ENCODE measurements at places on chromosomes 3 and 15.
A peak's percentile ranks its signal among the peaks of the same experiment; 100 is the strongest.

- no peak for DNase-seq
These were observed 189.9 kb downstream of the SOX2 start for GRCh38 chr3:181901626-181902025.

- DNase-seq = no peak
These were observed 9.7 kb upstream of the DCLK3 start for GRCh38 chr3:36774052-36774451.

DNA sequence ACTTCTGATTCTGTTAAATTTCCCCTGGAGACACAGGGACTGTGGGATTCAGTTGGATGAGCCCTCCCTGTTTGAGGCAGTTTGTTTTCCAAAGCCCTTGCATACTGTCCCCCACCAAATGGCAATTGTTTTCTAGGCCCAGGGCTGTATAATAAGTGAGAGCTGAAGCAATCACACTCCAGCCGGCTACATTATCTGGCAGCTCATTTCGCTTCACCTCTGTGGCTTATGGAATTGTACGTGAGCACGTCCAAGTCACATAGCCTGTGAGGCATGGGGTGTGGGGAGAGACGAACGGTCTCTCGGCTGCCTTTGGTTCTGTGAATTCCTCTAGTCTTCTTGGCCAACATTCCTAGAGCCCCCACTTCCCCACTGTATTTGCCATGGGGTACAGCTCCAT lies 10.7 kb downstream of the RBP2 start:
- DNase-seq = no peak

DNA sequence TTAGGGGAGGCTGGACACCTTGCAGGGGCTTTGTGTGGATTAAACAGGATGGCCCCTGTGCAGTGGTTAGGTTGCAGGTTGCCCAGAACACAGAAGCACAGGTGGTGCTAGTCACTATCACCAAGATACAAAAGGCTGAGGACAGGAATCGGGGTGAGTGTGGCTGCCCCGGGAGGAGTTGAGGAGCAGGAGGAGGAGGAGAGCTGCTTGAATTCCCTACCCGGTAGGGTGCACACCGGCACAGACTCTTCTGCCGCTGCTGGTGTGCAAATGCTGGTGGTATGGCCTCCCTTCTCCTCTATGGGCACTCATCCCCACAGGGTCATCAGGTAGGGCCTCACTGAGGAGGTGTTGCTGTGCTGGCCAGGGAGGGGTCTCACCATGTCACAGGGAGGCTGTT lies 67.5 kb upstream of the SMAD6 start:
- DNase-seq = no peak

DNA sequence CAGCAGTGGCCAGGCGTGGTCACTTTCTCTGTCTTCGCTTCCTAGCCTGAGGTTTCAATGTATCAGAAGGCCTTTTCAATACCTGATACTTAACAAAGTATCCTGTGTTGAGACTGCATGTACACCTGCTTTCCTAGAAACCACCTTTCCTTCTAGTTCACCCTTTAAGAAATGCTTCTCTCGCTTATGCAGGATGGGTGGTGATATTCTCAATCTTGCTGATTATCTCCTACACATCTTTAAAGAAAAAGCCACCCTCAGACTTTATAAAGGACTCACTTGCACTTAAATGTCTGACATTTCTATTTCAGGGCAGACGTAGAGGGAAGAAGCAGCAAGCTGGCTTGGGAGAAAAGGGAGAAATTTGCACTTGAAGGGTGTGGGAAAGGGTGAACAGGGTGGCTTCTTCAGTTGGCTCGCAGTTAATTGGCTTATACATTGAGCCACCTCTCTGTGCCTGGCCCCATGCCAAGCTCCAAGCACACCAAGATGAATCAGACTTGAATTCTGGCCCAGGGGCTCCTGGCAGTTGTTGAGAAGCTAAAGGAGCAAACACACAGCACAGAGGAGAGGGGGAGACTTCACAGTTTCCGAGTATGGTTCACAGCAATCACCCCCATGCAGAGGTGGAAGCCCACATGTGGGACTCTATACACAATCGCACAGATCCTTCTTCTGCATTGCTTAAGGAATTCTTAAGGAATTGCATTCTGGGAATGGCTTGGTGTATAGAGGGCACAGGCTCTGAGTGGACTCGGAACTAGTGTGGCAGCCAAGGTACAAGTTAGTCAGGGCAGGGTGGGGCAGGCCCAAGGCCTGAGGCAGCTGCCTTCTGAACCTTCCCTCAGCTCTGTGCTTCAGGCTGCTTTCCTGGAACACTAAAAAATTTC lies 1.3 kb downstream of the ARL6IP5 start:
- peak; percentile 52 for DNase-seq

- no peak for DNase-seq
These were observed 871.8 kb downstream of the OTOL1 start for GRCh38 chr3:162368417-162368816.

DNA sequence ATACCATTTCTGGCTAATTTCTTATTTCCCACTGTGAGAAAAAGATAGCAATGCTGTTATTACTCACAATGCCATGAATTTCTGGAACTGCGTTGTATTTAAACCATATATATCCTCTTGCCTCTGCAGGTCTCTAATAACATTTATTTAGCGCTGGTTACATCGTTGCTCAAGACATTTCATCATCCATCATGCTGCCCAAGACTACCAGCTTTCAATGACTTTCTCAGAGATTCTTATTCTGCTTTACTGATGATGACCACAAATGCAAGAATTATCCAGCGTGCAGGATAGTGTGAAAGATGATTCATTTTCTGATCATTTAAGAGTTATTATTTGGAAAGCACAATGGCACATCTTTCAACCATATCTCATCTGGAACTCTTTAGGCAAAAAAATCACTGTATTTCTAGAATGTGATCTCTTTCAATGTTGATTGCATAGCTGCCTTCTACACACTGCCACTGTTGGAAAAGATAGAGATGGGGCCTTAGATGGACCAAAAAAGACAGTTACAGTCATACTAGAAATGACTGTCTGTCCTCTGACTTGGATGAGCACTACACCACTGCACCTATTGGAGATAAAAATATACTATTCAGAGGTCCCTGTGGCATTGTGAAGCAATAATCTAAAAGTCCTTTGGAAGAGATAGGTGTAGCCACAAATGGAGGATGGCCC lies 716.1 kb downstream of the NSUN3 start:
- no peak for DNase-seq

- no peak for DNase-seq
These were observed 539 bp upstream of the TLNRD1 start for GRCh38 chr15:81000144-81000623.

- no peak for DNase-seq
These were observed 15.6 kb upstream of the CCDC54 start for GRCh38 chr3:107361633-107362032.

- no peak for DNase-seq
These were observed 209.3 kb upstream of the UMPS start for GRCh38 chr3:124520970-124521369.

- no peak for DNase-seq
These were observed 108.1 kb upstream of the TPM1 start for GRCh38 chr15:62934236-62934971.

DNA sequence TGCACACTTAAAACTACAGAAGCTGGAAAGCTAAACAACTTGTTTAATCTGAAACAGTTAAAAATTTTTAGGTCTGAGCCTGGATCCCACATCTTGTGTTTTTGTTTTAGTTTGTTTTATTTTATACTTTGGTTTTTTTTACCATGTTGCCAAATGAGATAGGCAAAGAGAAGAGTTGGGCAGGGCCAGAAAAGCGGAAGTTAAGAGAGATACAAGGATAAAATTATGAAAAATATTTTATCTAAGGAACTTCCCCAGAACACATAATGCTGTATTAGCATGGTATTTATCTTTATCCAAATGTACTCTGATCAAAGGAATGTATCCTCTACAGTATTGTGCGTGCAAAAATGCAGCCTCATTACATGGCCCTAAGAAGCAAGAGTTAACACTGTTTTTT lies 50.7 kb downstream of the PROS1 start:
- DNase-seq = no peak

- peak; percentile 29 for DNase-seq
These were observed 25.3 kb downstream of the EXOG start for GRCh38 chr3:38521391-38521987.

DNA sequence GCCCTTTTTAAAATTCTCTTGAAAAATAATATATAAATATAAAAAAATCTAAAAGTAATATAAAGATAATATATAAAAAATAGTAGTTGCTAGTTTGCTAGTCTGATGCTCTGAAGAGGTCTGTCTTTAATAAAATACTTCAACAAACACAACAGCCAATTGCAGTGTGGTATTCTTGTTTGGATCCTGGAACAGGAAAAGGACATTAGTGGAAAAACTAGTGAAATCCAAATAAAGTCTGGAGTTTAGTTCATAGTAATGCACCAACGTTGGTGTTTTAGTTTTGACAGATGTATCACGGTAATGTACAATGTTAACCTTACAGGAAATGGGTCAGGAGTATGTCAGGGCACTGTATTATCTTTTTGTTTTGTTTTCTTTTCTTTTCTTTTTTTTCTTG lies 26.0 kb upstream of the CEMIP start:
- DNase-seq = no peak

DNA sequence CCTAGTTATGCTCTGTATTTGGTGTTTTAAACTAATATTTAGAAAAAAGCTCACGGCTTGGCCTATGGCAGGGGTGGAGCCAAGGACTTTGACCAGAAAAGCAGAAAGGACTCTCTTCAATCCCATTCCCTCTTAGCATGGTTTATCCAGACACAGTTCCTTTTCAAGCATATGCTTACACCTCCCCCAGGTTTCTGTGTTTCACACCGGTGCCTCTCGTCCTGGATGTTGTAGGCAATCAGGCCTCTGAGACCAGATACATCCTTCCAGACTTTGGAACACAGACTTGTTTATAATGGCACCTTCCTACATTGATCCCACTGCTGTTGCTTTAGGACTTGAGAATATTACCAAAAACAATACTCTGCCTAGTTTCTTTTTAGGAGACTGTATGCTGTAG lies 440.5 kb upstream of the ARPP21 start:
- no peak for DNase-seq

GRCh38 chr3:20905210-20905805 lies 719.3 kb upstream of the SGO1 start:
- no peak for DNase-seq

DNA sequence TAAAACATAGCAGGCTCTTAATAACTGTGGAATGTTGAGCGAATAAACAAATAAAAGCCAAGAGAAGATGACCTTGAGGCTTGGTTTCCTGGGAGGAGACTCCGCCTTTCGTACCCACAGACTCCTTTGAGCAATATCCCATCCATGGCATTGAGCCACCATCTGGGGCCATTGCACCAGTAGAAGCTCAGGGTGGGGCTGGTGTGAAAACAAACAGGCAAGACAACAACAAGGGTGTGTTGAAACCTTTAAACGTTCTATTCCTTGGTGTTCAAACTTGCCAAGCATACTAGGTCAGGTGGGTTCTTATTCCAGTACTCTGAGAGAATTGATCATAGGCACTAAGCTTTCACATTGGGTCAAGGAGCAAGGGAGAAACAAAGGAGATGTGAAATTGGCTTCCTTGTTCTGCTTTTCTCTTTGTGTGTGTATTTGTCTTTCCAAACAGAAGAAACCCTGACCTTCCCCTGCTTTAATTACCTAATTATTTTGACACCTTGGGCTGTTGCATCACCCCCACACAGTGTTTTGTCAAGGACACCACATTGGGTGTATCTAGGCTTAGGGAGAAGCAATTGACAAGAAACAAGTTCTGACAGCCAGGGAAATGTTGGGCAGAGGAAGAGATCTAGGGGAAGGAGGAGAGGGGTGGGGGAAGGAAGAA lies 105.1 kb upstream of the BCL6 start:
- no peak for DNase-seq

DNA sequence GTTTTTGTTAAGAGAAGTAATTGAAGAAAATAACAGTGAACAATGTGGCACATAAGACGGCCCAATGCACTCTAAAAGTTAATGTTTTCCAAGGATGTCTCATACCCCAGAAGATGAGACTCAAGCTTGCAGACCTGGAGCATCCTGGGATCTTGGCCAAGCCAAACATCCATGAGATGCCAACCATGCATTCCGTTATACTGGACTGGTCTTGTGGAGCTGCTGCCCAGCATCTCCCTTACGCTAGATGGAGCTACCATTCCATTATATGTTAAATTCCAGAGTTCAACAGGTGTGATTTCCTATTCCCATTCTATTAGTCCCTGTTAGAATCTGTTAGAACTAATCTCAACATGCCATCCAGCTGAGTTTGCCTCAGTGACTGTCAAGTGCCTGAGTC lies 181.8 kb downstream of the PDCD6IP start:
- DNase-seq = no peak

GRCh38 chr15:60551147-60551780 lies 72.3 kb upstream of the ICE2 start:
- DNase-seq = no peak

DNA sequence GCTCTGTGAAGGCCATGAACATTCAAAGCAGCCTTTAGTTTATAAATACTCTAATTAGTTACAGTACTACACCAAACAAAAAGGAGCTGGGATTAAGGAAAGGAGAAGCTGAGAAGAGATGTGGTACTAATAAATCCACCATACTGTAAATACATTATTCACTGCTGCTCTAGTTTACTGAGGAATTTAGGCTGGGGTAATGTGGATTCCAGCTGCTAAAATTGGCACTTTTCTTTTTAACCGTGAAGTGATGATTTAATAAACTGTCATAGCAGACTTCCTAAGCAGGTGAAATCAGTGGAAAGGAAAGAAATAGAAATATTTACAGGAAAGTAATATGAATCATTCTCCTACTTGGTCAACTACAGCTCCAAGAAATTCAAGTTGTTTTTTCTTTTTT lies 88.7 kb downstream of the TFG start:
- DNase-seq = no peak

GRCh38 chr3:101938262-101938847 lies 89.0 kb downstream of the NFKBIZ start:
- no peak for DNase-seq

GRCh38 chr3:195815169-195815771 lies 3.5 kb upstream of the MUC4 start:
- no peak for DNase-seq

DNA sequence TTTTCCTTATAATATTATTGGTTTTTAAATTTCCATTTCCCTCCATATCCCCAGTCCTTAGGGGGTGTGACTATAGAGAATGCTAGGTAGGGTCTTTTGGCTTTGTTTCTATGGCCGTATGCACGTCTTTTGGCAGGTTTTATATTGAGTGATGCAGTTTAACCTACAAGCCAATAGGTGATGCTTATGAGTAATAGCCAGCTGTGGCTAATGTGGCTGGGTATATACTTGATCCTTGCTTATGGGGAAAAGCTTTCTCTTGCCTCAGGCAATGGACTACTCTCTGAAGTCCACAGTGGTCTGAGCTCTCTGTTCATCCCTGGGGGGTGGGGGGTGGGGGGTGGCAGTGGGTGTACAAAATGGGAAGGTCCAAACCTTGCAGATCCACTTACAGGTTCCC lies 223.9 kb downstream of the MFSD1 start:
- no peak for DNase-seq
